ENCODE measurements at places on chromosomes 3 and 15. TPM values are rescaled to one million over a fixed set of nuclear protein-coding genes. Genes with fewer than 3 reads are reported as not detected.

KIF7 gene
- 9.3 TPM for polyA plus RNA-seq

IQCF5 gene
- not detected for polyA plus RNA-seq

SPINK8 gene
- not detected for polyA plus RNA-seq

MESP2 gene
- 0.30 TPM for polyA plus RNA-seq

RAB6B gene
- polyA plus RNA-seq: 16.4 TPM

TRAT1 gene
- polyA plus RNA-seq: 0.18 TPM

SELENOK gene
- polyA plus RNA-seq: 93.8 TPM

CEP19 gene
- 5.7 TPM for polyA plus RNA-seq

CPNE9 gene
- polyA plus RNA-seq: not detected

CYP1A2 gene
- 0.38 TPM for polyA plus RNA-seq

GOLGA6D gene
- 0.56 TPM for polyA plus RNA-seq

FBXO22 gene
- 47.3 TPM for polyA plus RNA-seq

COL6A5 gene
- polyA plus RNA-seq: 0.05 TPM

REC114 gene
- polyA plus RNA-seq: 0.30 TPM

NR1I2 gene
- 0.84 TPM for polyA plus RNA-seq

SCAPER gene
- 23.1 TPM for polyA plus RNA-seq

KBTBD12 gene
- polyA plus RNA-seq: 1.5 TPM

GNB4 gene
- 24.3 TPM for polyA plus RNA-seq

SCAANT1 gene
- polyA plus RNA-seq: 1.5 TPM

IMPG2 gene
- 0.70 TPM for polyA plus RNA-seq

LEKR1 gene
- 2.2 TPM for polyA plus RNA-seq

C3orf85 gene
- 16.4 TPM for polyA plus RNA-seq

CFAP100 gene
- polyA plus RNA-seq: 1.1 TPM
